ENCODE measurements at places on chromosomes 12 and 14. TPM values are rescaled to one million over a fixed set of nuclear protein-coding genes. Genes with fewer than 3 reads are reported as not detected.

Gene CMA1
- total RNA-seq: not detected

Gene ENDOU
- 0.53 TPM for total RNA-seq

- H3K36me3 ChIP-seq: no peaks in the 10 kb centered on the region
- peak; percentile 68 for DNase-seq
- no peak overlapping the region for H3K4me3 ChIP-seq
- no peak overlapping the region for H3K27ac ChIP-seq
Observed at GRCh38 chr12:12432364-12432763, 75.5 kb downstream of the BORCS5 start.

Gene ARHGDIB
- 8.2 TPM for total RNA-seq

DNA sequence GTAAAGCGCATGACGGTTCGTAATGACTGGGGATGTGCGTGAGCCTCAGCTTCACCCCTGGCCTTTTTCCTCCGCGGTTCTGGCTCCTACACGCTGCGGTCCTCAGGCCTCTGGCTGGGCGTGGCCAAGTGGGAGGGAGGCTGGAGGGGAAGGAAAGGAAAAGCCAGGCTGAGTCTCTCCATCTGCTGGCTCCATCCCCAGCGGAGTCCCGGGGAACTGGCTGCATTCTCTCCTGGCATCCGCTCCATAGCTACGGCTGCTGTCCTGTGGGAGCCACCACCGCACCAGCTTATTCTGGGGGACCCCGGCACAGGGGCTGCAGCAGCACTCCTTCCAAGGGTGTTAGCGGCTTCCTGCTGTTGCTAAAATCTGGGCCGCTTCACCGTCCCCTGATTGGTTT is 68.2 kb upstream of the SLC24A4 start:
- no peak overlapping the region for H3K27ac ChIP-seq
- no peaks in the 10 kb centered on the region for H3K36me3 ChIP-seq
- no peak overlapping the region for H3K4me3 ChIP-seq

DNA sequence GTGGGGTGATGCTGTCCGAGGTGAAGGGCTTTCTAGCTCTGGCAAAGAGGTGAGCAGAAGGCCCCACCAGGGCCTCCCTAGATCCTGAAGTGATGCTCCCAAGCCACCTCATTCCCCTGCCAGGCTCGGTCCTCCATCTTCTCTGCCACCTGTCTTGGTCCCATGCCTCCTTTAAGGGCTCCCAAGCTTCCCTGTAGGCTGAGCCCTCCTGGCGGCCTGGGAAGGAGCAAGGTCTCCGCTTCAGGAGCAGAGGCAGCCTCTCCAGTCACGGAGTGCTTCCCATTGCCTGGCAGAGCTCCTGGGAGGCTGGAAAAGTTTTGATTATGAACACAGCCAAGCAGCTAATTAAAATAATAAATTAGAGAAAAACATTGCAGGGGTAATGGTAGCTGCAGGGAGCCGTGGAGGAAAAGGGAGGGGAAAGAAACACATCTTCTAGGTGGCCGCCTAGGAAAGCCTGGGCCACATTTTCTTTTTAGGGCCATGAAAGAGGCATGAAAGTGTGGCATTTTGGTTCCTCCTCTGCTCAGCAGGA is 160.0 kb upstream of the PRMT8 start:
- no peaks in the 10 kb centered on the region for H3K36me3 ChIP-seq
- H3K27ac ChIP-seq: no peak overlapping the region
- peaks cover 4% of the 10 kb centered on the region for H3K4me1 ChIP-seq
- H3K27me3 ChIP-seq: no peaks in the 10 kb centered on the region

Gene TMTC2
- total RNA-seq: 8.3 TPM

Gene TMEM253
- 0.46 TPM for total RNA-seq

Gene PLEKHD1
- total RNA-seq: 0.21 TPM

Gene RHEBL1
- 1.1 TPM for total RNA-seq

GRCh38 chr12:103737881-103738280 is 103.2 kb downstream of the NT5DC3 start:
- no peaks in the 10 kb centered on the region for H3K4me1 ChIP-seq
- H3K27me3 ChIP-seq: peaks cover 24% of the 10 kb centered on the region
- no peak overlapping the region for H3K4me3 ChIP-seq
- H3K27ac ChIP-seq: no peak overlapping the region
- no peak for DNase-seq
- H3K36me3 ChIP-seq: no peaks in the 10 kb centered on the region

Data from cardiac muscle cell (in vitro differentiated cells and primary cell).